ENCODE measurements at places on chromosomes 2 and 18.

DNA sequence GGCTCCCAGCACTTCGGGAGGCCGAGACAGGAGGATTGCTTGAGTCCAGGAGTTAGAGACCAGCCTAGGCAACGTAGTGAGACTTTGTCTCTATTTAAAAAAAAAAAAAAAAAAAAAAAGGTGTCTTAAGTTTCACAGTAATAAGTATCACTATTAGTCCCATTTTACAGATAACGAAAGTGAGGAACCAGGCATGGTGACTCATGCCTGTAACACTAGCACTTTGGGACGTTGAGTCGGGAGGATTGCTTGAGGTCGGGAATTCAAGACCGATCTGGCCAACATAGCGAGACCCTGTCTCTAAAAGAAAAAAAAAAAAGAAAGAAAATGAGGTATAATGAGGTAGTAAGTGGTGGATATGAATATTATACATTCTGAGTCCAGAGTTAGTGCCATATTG lies 2.5 kb downstream of the KCNJ13 start:
- DNase-seq, result no peak

DNA sequence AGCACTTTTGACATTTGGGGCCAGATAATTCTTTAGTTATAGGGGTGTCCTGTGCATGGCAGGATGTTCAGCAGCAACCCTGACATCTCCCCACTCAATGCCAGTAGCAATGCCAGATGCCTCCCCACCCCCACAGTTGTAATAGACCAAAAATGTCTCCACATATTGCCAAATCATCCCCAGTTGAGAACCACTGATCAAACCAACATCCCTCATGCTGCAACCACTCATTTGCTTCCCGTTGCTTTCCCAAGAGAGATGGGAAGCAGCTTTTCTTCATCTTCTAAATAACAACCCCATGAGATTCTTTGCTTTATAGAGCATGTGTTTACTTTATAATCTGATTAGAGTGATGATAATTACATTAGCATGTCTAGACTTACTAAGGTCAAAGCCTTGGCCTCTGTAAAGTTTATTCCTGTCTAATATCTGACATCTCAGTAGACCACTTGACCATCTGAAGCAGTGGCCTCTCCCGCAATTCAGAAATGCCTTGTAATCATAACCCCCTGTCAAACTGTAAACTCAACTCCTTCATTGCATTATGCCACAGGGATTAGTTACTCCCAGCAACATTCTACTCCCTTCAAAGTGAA lies 28.7 kb upstream of the C1D start:
- no peak for DNase-seq

- DNase-seq, result no peak
These were observed 563.2 kb downstream of the RNF144A start for GRCh38 chr2:7480431-7480830.

DNA sequence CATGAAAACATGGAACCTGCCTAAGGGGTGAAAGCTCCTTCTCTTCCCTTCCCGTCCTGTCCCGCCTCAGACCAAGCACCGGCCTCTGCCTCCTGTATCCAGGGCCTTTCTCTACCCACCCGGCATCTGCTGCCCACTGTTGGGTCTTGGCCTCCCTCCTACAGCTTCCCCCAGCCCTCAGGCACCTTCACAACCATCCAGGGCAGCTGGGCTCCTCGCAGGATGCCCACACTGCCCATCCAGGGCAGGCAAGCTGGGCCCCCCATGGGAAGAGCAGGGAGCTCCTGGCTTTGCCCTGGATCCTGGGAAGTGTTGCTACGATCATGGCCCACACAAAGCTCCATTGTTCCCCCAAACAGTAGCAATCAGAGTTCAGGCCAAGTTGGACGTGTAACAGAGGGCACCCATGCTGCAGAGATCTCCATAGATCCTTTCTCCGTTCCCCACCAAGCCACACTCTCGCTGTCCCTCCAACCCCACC lies 206.6 kb downstream of the NDUFA10 start:
- DNase-seq, result no peak

DNA sequence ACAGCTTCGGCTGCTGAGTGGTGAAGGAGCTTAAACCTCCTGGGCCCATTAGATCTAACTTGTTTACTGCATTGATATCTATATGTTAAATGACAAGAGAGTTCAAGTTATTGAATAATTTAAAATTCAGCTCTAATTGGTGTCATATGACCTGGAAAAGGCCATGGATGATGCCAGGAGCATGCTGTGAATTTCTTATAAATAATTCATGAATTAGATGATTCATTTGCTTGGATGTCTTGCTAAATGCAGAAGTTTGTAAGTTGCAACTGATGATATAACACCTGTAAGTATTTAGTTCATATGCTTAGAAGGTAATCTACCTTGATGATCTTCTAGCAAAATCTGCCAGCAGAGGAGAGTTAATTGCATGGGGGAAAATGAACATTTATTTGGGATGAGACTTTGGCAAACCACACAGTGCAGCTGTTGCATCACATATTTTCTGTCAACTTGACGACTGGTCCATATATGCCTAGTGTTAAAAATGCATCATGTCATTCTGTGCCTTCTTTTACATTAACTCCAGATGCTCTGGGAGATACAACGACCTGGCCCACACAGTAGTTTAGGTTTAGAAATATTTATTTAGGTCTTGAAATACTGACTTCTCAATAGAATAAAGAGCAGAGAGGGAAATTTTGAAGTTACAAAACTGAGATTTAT lies 226.3 kb downstream of the KIAA1328 start:
- no peak for DNase-seq

GRCh38 chr2:23404426-23404825 lies 19.4 kb downstream of the KLHL29 start:
- peak; percentile 61 for DNase-seq

DNA sequence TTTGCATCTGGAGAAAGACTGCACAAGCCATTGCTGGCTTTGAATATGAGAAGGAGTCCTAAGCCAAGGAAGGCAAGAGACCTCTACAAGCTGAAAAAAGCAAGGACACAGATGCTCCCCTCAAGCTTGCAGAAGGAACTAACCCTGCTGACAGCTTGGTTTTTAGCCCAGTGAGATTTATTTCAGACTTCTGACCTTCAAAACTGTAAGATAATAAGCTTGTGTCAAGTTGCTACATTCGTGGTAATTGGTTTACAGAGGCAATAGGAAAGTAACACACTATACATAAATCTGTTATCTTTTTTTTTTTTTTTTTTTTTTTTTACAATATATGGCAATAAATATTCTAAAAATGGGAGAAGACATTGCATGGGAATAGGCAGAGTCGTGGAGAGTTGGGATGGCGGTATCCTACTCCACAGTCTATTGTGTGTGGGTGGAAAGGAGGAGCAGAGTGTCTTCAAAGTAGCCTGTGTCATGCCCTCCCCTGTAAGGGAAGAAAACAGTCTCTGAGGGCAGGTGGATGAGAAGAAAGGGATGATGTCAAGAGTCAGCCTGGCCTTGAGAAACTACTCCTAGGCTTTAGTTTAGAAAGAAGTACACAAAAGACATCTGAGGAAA lies 196.9 kb downstream of the THSD7B start:
- DNase-seq, result no peak

DNA sequence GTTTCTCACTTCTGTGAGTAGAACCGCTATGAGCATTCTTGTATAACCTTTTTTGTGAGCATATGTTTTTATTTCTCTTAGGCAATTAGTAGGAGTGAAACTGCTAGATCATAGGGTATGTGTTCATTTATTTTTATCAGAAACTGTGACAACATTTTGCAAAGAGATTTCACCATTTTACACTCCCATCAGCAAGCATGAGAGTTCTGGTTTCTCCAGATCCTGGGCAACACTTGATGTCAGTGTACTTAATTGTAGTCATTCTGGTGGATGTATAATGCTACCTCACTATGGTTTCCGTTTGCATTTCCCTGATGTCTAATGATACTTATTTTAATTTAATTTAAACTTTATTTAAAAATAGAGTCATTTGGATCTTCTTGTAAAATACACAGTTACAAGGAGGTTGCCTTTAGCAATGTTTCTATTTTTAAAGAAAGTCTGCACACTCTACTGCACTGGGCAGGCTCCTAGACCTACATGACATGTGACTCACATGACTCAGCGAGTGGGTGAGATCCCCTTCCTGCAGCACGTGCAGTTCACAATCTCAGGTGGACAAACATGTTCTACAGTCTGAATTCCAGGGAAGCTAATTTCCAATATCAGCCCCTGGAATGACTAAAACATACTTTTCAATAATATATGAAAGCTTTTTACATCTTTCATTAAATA lies 127.0 kb upstream of the BCL2L11 start:
- no peak for DNase-seq

GRCh38 chr2:47896450-47896968 lies 9.8 kb downstream of the FBXO11 start:
- DNase-seq, result no peak

- DNase-seq, result no peak
These were observed 151.3 kb upstream of the SERPINE2 start for GRCh38 chr2:224190234-224190935.

- DNase-seq, result no peak
These were observed 339.8 kb downstream of the ZEB2 start for GRCh38 chr2:144180131-144180530.

DNA sequence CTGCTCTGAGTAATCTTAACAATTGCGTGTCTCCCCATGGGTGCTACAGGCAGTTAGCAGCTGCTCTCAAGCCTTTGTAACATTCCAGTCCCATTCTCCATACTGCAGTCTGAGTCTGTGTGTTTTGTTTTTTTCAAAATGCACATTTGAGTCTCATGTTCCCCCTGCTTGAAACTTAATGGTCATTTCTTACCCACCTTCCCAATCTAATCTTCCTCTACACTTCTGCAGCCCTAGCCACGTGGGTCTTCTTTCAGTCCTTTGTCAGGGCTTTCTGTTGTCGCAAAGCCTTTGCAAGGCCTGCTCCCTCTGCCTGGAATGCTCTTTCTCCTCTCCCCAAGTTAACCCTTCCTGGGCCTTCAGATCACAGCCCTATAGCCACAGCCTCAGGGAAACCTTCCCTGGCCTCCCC lies 24.5 kb downstream of the ELAC1 start:
- no peak for DNase-seq

DNA sequence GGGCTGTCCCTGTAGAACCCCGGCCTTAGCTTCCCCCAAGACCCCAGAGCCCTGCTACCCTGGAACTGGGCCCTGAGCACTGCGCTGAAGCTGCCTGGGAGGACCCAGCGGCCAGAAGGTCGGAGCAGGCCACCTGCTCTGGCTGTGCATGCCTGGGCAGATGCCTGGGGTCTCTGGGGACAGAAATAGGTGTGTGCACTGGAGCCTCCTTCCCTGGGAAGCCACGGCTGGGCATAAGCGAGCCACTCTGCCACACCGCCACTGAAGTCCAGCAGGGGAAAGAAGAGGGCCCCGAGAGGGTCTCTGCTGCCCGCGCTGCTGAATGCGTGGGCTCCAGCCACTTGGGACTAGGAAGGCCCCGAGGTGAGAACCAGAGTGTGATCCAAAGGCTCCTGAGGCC lies 6.7 kb downstream of the GBX2 start:
- DNase-seq, result peak; percentile 12

- DNase-seq, result no peak
These were observed 619 bp downstream of the GCKR start for GRCh38 chr2:27497288-27497627.

GRCh38 chr2:39246382-39246980 lies 2.7 kb upstream of the CDKL4 start:
- DNase-seq, result no peak

- DNase-seq, result no peak
These were observed 374.2 kb downstream of the EN1 start for GRCh38 chr2:118473241-118473640.

DNA sequence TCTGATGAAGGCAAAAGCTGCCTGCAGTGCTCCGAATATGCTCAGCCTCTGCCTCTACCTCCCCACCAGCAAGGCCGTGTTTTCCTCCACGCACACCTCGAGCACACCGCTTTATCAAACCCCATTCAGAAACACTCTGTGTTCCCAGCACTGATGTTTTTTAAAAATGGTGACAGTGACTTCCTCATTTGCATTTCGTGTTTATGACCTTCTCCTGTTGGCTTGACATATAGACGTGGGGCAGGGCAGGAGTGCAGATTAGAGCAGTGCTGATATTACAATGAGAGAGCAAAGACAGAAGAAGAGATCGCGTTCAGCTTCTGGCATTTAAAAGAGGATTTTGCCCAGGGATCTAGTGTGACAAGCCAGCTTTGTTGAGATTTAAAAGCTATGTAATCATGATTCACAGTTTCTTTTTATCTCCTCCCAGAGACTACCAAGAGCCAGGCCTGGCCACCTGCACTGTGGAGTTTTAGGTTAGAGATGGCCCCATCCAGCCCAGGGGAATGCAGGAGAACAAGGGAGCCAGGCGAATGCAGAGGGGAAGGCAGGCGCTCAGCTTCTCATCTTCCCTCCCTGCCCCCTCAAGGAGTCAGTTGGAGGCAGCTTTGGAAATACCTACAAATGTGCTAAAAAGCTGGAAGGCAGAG lies 61.5 kb upstream of the NEDD4L start:
- no peak for DNase-seq

DNA sequence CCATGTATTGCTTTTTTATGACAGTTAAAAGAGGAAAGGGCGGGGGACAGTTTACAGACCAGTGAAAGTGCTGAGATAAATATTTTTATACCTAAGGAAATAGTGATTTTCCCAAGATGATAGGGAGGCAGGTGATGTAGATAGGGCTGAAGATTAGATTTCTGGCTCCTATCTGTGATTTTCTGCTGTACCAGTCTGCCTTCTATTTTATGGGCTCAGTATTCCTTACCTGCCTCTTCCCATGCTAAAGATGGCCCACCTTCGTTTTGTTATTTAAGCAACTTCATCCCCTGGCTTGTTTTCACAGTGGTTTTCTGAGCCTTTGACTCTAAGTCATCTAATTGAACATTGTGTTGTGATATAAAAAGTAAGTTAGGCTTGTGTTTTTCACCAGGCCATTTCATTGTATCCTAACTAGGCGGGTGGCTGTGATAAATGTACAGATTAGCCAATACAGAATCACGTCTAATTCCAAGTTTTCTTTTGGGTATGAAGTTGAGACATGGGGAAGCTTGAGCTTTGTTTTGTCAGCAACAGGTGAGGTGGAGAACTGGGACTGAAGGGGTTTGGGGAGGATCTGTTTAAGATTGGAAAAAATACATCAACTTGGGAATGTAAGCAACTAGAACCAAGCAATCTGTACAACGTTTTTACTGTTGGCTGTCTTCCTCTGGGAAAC lies 5.2 kb downstream of the RPL37A start:
- DNase-seq, result no peak
